ENCODE measurements at places on chromosomes 1 and 21.

- DNase-seq: no peak
Observed at GRCh38 chr1:165350840-165351239, 5.7 kb downstream of the LMX1A start.

DNA sequence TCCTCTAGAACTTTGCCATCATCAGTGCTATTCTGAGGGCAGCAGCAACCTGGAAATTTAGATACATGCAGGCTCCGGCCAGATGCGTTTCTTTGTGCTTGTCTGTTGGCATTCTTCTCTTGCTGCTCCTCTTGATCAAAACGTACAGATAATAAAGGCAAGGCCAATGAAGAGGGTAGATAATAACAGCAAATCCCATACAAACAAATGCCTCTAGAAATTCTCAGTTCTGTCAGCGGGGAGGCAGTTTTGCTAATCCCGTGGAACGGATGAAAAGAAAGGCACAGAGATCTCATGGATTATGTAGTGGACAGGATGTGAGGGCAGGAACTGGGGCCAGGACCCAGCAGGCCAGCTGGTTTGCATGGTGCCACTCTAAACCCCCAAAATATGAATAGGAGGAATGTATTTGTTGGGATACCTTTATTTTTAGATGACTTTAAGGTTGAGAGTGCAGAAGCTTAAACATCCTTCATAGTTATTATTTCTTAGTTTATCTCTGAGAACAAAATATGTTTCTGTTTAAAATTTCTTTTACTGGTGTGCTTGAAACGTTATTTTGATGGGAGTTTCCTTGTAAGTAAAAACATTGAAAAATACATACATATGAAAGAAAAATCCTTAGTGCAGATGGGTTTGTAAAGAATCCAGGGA lies 1.5 kb downstream of the ITSN1 start:
- peak; percentile 12 for DNase-seq

GRCh38 chr1:203378556-203379245 lies 27.8 kb upstream of the FMOD start:
- peak; percentile 59 for DNase-seq

DNA sequence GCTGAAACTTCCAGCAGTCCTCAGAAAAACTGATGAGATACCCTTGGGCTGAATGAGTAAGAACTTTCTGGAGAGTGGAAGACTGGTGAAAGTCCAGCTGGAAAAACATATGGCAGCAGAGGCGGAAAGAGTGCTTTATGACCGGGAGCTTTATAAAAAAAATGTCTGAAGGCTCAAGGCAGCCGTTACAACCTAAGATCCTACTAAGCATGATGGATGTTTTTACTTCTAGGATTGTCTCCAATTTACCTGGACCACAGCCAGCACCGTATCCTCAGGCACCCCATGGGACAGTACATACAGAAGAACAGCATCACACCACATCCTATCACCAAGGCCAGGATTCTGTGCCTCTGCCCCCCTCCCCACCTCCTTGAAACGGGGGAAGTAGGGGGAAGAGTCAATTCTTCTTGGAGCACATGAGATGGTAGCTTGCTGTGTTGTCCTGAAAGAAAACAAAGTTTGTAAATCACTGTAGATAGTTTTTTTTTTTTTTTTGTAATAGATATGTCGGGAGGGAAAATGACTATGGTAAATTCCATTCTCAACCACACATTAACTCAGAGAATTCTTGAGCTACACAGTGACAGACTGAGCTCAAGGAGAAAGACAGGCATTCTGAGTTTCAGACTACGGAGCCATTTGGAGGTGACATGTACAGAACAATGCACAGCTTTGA lies 11.8 kb upstream of the IRF2BP2 start:
- DNase-seq: no peak

GRCh38 chr1:78044796-78045562 lies 787 bp upstream of the GIPC2 start:
- no peak for DNase-seq

DNA sequence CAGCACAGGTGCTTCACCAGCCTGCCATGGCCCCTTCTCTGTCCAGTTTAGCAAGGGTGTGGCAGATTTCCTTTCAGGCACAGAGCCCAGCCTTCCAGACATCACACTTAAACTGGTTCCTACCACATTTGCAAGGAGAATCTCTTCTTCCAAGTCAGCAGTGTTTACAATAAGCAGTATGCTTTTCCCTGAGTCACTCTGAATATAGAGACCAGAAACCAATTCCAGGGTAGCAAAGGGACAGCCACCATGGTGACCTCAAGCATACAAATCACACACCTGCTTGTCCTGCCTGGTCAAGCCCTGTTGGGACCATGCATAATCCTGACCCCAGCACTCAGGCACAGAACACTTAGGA lies 8.7 kb upstream of the CBR3 start:
- no peak for DNase-seq

- no peak for DNase-seq
Observed at GRCh38 chr1:215140135-215140534, 57.6 kb downstream of the KCNK2 start.

GRCh38 chr1:201298396-201299381 lies 15.4 kb downstream of the PKP1 start:
- no peak for DNase-seq

DNA sequence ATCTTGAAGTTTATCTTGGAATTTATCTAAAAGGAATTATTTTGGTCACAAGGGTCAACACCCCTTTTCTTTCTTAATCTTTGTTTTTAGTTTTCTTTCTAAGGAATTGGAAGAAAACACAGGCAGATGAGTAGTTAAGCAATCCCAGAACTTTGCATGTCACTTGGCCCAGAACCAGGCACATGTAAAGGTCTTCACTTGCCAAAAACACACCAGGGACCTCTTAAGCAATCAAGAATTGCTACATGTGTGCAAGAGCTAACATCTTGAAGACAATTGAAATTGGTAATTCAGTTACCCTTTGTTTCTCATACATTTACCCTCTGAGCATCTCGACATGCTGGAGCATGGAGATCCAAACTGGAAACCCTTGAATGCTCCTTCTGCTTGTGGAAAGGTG lies 114.2 kb downstream of the ZC3H11B start:
- no peak for DNase-seq

- no peak for DNase-seq
Observed at GRCh38 chr1:114218361-114219171, 64.9 kb upstream of the SYT6 start.

DNA sequence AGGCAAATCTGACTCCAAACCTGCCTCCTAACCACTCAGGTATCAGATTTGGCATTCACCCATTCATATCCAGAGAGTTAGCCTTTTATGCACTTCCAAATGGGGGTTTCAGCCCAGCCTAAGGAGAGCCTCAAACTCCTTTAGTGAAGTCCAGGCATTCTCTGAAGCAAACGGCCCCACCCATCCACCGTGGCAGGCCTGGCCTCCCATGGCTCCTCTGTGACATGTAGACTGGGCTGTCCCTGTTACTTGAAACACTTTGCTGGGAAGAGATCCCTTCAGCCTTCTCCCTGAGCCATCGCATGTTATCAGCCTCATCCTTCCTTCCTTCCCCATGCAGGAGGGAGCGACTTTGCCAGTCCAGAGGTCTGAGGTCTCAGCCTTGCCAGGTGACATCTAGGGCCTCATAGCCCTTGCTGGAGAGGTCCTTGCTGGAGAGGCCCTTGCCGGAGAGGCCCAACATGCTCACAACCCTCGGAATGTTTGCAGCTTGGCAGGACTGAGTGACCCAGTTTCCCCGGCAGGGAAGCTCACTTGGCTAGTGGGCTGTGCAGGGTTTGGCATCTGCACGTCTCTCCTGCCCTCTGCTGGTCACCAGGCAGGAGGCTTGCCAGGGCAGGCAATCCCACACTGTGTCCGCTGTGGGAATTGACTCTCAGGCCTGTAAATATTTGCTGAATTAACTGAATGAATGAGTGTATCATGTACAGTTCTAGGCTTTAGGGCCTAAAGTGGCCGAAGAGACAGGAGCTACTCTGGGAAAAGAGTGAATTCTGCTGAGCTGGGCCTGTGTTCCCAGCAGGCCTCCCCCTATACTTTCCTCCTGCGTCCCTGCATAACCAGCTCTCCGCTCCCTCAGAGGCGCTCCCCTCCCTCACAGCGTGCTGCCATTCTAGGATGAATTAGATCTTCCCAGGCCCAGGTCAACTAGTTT lies 26.7 kb upstream of the RBM15 start:
- DNase-seq: peak; percentile 73
